ENCODE measurements at places on chromosomes 3 and 15. TPM values are rescaled to one million over a fixed set of nuclear protein-coding genes. Genes with fewer than 3 reads are reported as not detected.

The GOLGA8G gene
- total RNA-seq: not detected

The NDUFB5 gene
- total RNA-seq: 197 TPM

The MINAR1 gene
- total RNA-seq: 2.8 TPM

The ANAPC13 gene
- total RNA-seq: 62.3 TPM

The AMIGO3 gene
- 1.2 TPM for total RNA-seq

The CD86 gene
- 2.2 TPM for total RNA-seq

The LRTM1 gene
- 99.9 TPM for total RNA-seq

The MYRIP gene
- 1.3 TPM for total RNA-seq

GRCh38 chr15:40430271-40430805 is 10.4 kb upstream of the BAHD1 start:
- H3K4me3 ChIP-seq: no peak overlapping the region
- peaks cover 23% of the 10 kb centered on the region for H3K27me3 ChIP-seq
- H3K36me3 ChIP-seq: no peaks in the 10 kb centered on the region
- no peak overlapping the region for H3K27ac ChIP-seq
- peaks cover 4% of the 10 kb centered on the region for H3K4me1 ChIP-seq

GRCh38 chr3:45942051-45942825 is 1.0 kb upstream of the CXCR6 start:
- peaks cover 17% of the 10 kb centered on the region for H3K4me1 ChIP-seq
- H3K27me3 ChIP-seq: no peaks in the 10 kb centered on the region
- H3K4me3 ChIP-seq: no peak overlapping the region
- H3K36me3 ChIP-seq: peaks cover 25% of the 10 kb centered on the region
- H3K27ac ChIP-seq: no peak overlapping the region

- H3K27ac ChIP-seq: no peak overlapping the region
- DNase-seq: peak; percentile 47
- H3K27me3 ChIP-seq: peaks cover 6% of the 10 kb centered on the region
- no peaks in the 10 kb centered on the region for H3K4me1 ChIP-seq
- no peak overlapping the region for H3K4me3 ChIP-seq
- no peaks in the 10 kb centered on the region for H3K36me3 ChIP-seq
Observed at GRCh38 chr3:45109771-45110508, 36.2 kb downstream of the CDCP1 start.

DNA sequence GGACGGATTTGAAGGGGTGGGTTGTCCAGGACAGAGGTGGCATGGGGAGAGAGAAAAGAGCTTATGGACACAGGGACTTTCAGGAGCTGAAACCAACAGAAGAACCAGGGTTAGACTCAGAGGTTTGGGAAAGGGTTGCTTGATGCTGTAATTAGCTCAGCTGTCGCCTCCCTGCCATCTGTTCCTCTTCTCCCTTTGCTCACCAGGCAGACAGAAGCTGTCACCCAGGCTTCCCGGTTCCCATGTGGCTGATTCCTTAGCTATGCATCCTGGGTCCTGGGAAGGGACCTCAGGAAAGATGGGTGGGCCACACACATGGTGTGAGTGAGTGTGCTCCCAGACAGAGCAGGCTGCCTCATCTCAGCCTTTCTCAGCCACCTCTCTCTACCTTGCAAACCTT is 14.1 kb downstream of the PTPN23 start:
- no peak overlapping the region for H3K4me3 ChIP-seq
- H3K4me1 ChIP-seq: peaks cover 21% of the 10 kb centered on the region
- peak overlapping the region; percentile 88 for H3K27ac ChIP-seq
- no peaks in the 10 kb centered on the region for H3K27me3 ChIP-seq
- peaks cover 29% of the 10 kb centered on the region for H3K36me3 ChIP-seq

GRCh38 chr15:60389261-60390077 is 8.3 kb downstream of the ANXA2 start:
- H3K27me3 ChIP-seq: no peaks in the 10 kb centered on the region
- H3K27ac ChIP-seq: peak overlapping the region; percentile 25
- H3K36me3 ChIP-seq: peaks cover 30% of the 10 kb centered on the region
- H3K4me3 ChIP-seq: no peak overlapping the region

DNA sequence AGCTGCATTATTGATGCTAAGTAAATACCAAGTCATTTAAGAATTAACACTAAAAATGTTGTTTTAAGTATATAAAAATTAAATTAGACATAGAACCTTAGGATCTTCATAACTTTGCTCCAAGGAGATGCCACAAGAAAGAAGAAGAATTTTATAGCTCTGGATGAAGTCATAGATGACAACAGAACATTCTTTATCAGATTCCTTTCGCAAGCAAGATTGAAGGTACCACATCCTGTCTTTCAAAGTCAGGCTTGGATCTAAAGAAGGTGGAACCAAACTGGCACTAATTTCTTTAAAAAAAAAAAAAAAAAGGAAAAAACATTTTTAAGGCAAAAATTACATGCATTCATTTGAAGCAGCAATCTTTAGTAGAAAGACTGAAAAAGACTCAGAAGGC is 62.5 kb downstream of the POLQ start:
- no peaks in the 10 kb centered on the region for H3K36me3 ChIP-seq
- no peaks in the 10 kb centered on the region for H3K27me3 ChIP-seq
- H3K4me3 ChIP-seq: no peak overlapping the region
- no peak overlapping the region for H3K27ac ChIP-seq
- no peak for DNase-seq

- peak; percentile 61 for DNase-seq
- no peaks in the 10 kb centered on the region for H3K27me3 ChIP-seq
- H3K4me3 ChIP-seq: no peak overlapping the region
- no peak overlapping the region for H3K27ac ChIP-seq
- no peaks in the 10 kb centered on the region for H3K4me1 ChIP-seq
Observed at GRCh38 chr3:141465221-141465620, 21.6 kb upstream of the RASA2 start.

DNA sequence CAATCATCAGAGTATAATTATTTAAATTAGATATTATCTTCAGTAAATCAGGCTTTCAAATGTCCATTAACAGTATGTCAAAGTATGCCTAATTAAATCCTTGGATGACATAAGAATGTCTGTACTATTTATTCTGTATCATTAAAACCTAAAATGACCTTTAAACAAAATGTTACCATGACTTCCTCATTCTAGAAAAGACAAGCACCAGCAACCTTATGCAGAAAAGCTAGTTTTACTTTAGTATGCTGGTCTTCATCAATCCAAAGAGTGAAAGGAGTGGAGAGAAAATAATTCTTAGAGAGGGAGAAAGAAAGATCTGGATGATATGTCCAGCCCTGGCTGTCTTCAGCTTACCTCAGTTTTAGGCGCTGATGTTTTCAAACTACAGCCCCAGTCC is 140.1 kb upstream of the UBE2E2 start:
- H3K4me1 ChIP-seq: no peaks in the 10 kb centered on the region
- H3K4me3 ChIP-seq: no peak overlapping the region
- no peak overlapping the region for H3K27ac ChIP-seq

DNA sequence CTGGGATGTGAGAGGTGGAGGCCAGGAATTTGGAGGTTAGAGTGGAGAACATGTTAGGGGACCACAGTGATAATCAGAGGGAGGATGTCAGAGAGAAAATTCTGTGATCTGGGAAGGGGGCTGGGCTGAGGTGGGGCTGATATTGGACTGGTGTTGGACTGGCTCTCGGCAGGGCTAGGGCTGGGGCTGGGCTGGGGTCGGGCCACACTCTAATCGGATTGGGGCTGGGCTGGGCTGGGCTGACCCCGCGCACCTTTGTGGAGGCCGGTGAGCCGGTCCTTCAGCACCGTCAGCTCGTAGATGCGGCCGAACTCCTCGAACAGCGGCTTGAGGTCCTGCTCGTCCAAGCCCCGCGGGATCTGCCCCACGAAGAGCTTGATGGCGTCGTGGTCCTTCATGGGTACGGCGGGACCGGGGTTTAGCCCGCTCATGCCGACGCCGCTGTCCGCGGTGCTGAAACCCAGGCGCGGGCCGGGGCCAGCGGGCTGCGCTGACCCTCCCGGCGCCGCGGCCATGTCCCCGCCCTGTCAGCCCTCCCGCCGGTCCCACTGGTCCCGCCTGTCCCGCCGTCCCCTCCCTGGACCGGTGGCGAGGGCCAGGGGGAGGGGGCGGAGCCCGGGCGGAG is 485 bp downstream of the CELF6 start:
- H3K27me3 ChIP-seq: peaks cover 8% of the 10 kb centered on the region
- H3K36me3 ChIP-seq: no peaks in the 10 kb centered on the region
- peaks cover 11% of the 10 kb centered on the region for H3K4me1 ChIP-seq
- H3K4me3 ChIP-seq: no peak overlapping the region
- no peak overlapping the region for H3K27ac ChIP-seq

GRCh38 chr3:104316118-104316517 is 1050.6 kb upstream of the ALCAM start:
- H3K27me3 ChIP-seq: no peaks in the 10 kb centered on the region
- no peaks in the 10 kb centered on the region for H3K36me3 ChIP-seq
- no peak overlapping the region for H3K27ac ChIP-seq
- no peaks in the 10 kb centered on the region for H3K4me1 ChIP-seq
- H3K4me3 ChIP-seq: no peak overlapping the region

DNA sequence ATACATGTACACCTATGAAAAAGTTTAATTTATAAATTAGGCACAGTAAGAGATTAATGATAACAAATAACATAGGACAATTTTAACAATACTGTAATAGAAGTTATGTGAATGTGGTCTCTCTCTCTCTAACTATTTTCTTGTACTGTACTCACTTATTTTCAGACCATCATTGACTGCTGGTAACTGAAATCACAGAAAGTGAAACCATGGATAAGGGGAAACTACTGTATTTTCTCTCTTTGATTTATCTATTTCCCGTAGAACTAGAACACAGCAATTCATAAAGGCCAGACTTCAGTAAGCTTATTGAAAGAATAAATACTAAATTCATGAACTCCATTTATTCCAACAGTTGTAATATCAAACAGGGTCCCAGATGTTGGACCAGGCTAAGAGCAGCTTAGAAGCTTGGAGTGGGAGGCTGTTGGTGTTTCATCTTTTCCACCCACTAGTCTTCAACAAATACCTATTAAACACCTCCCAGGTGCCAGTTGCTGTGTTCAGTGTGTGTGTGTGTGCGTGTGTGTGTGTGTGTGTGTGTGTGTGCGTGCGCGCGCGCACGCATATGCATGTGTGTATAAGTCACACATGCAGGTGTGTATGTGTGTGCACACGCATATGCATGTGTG is 235.4 kb downstream of the FOXP1 start:
- H3K27ac ChIP-seq: no peak overlapping the region
- H3K36me3 ChIP-seq: no peaks in the 10 kb centered on the region
- no peak overlapping the region for H3K4me3 ChIP-seq
- H3K27me3 ChIP-seq: no peaks in the 10 kb centered on the region
- DNase-seq: no peak

DNA sequence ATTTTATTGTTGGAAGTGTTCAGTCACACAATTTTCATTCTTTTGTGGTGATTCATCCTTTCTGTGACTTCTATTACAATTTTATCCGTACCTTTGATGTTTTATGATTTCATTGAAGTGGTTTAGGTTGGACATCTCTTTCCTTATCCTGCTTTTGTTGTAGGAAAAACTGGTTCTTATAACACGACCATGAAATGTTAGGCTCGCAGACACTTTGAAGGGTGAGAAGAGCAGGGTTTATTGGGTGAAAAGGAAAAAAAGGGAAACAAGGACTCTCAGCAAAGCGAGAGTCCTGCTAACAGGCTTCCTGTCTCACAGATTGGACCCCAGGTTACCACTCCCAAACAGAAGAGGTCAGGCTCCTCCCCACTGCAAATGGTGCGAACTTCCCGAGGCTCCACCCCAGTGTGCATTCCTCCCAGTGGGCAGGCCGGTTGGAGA is 257.4 kb downstream of the STXBP5L start:
- H3K36me3 ChIP-seq: no peaks in the 10 kb centered on the region
- H3K4me3 ChIP-seq: no peak overlapping the region
- no peak overlapping the region for H3K27ac ChIP-seq
- DNase-seq: no peak
- no peaks in the 10 kb centered on the region for H3K27me3 ChIP-seq

DNA sequence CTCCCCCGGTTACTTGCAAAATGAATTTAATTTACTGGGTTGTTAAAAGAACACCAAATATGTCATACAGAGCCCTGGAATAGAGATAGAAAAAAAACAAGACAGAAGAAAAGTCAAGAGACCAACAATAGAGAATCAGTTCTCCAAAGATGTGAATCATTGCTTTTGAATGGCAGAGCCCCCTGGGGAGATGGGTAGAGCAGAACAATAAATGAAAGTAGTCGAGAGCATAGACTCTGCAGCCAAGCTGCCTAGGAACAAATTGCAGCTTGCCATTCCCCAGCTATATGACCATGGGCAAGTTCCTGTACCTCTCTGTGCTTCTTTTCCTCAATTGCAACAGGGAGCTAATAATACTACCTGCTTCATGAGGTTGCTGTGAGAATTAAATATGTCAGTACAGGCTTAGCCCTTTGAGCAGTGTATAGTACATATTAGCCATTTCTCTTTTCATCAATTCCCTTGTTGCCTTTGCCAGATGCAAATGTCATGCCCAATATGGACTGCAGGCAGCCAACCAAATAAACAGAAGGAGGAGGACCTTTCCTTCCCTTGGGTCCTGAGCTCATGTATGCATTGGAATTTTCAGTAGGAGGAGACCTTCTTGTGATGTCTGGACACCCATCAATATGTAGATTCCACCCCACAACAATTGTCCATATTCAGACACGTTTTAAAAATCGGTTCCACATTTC is 25.0 kb upstream of the BFSP2 start:
- no peaks in the 10 kb centered on the region for H3K27me3 ChIP-seq
- H3K4me1 ChIP-seq: peaks cover 6% of the 10 kb centered on the region
- H3K27ac ChIP-seq: no peak overlapping the region
- no peak for DNase-seq
- no peak overlapping the region for H3K4me3 ChIP-seq

- H3K4me3 ChIP-seq: peak overlapping the region; percentile 19
- H3K27me3 ChIP-seq: peaks cover 23% of the 10 kb centered on the region
- no peak overlapping the region for H3K27ac ChIP-seq
- DNase-seq: peak; percentile 58
- H3K36me3 ChIP-seq: no peaks in the 10 kb centered on the region
Observed at GRCh38 chr3:154427685-154428285, 2.2 kb downstream of the GPR149 start.

DNA sequence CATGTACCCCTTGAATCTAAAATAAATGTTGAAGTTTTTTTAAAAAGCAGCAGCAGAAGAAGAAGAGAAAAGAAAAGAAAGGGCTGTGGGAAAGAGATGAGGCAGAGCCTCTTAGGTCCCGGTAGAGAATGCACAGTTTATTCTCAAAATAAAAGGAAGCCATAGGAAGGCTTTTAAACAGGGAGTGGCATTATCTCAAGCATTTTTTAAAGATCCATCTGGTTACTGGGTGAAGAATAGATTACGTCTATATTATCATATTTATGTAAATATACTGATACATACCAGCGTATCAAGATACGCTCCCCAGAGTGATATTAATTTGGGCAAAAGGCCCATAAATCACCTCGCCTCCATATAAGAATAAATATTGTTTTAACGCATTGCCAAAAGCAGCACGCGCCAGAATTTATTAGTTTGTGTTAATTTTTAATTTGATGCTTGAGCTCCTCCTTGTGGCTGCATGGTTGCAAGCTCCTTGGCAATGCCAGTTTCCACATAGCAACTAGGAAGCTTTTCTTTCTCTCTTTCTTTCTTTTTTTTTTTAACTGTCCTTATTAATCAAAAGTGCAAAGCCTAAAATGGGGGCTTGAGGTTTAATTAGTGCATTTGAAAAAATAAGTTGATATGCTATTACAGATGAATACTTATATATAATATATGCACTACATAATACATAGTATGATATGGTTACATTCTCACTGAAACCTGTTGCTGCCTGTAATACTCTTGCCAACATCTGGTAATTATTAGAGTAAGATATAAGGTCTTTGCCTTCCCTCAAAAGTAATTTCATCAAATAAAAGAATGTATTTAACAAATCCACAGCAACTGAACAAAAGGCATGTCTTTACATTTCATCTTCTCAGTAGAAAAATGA is 242.8 kb upstream of the UBE2E2 start:
- H3K4me1 ChIP-seq: peaks cover 3% of the 10 kb centered on the region
- DNase-seq: peak; percentile 85
- no peaks in the 10 kb centered on the region for H3K36me3 ChIP-seq

Data from muscle of leg (tissue), 16 donors.